Stimulated activated CD8-positive, alpha-beta memory T cell treated with anti-CD3 and anti-CD28 coated beads, Interleukin-4, amount 100 ng/mL, for 4 hours (primary cell): ENCODE measurements at places on chromosomes 4 and X.

GRCh38 chrX:19372170-19372546 lies 28.4 kb downstream of the PDHA1 start:
- peak; percentile 28 for DNase-seq

DNA sequence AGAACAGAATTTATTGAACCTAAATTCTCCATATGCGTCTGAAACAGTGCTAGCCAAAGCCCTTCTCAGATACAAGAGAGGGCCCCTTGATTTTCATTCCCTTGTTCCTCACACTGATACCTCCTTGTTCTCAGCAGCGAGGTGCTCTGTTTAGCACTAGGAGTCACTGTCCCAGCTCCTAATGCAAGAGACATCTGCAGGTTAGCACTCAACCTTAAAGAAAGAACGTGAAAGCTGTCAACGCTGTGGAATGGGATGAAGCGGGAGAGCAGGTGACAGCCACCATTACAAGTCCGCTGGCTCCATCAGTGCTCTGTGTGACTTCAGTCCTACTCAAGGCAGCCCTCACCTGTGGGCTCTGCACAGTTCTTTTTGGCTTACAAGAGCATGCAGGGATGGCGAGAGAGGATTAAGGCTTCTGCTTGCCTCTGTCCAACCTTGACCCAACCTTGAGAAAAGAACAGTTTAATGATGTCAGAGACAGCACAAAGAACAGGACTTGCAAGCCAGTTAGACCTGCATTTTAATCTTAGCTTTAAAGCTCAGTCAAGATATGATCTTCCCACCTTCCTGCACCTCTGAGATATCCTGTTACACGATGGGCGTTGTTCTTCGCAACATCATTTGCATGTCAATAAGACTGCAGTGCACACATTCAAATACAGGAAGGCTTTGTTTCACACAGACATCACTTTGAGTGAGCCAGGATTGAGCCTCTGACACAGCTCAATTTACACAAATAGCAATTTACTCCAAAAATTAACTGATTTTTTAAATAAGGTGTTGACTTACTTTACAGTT lies 95.1 kb downstream of the ARSF start:
- no peak for DNase-seq

GRCh38 chrX:130224810-130225209 lies 43.9 kb downstream of the ZNF280C start:
- DNase-seq = no peak

DNA sequence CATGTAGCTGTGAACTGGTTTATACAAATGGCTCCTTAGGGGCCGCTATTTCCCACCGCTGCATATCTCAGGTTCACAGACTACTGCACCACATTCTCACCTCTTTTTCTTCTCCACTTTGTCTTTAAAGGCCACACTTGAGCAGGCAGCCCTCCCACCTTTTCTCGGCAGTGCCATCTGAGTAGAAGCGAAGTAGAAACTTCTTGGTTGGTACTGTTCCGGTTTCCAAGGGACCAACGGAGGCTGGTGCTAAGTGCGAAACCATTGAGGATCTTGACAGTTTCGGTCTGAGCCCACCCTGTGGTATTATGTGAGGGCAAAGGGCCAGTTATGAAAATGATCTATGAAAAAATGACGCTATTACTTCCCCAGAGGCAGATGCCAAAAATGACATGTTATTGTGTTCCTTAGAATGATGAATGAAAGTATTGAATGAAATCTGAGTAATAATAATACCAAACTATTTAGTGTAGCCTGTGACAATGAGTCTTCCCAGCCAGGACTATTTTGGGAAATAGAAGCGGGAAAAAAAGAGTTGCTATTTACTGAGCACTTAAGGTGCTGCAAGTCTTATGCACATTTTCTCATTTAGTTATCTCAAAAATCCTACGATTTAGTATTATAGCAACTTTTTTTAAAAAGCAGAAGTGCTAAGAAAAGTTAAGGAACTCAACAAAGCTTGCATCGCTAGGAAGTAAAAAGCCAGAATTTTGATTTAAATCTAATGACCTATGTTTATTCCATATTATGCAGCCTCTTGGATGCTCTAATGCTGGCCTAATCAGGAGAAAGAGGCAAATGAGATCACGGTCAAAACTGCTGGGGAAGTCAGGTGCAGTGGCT lies 29.6 kb upstream of the CHRNA9 start:
- DNase-seq = no peak
